ENCODE measurements at places on chromosomes 1 and 21.

DNA sequence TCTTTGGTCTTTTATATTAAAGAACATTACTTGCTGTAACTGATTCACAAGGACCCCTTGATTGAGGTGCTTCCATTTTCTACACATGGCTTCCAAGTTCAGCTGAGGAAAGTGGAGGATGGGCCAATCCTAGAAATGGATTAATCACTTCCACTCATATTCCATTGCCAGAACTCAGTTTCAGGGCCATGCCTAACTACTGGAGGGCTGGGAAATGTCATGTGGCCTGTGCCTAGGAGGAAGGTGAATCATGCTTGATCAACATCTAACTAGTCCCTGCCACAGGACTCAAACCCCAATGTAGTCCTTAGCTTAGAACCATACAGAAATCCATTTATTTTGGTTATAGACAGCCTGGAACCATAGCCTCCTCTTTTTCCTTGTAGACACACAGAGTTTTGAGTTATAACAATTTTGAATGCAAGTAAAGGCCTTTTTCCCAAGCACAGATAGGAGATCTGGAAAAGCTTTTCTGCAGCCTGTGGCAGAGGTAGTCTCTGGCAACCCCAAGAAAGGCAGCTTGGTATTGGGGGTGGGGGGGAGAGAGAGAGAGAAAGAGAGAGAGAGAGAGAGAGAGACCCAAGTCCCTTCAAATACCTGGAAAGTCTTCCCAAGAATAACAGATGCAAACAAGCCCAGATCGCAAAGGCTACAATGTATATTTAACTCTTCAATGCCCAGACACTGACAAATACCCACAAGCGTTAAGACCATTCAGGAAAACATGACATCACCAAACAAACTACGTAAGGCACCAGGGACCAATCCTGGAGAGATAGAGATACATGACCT is 12.5 kb downstream of the MAST2 start:
- no peak for DNase-seq

GRCh38 chr1:178938959-178939317 is 68.1 kb upstream of the ANGPTL1 start:
- DNase-seq: no peak

DNA sequence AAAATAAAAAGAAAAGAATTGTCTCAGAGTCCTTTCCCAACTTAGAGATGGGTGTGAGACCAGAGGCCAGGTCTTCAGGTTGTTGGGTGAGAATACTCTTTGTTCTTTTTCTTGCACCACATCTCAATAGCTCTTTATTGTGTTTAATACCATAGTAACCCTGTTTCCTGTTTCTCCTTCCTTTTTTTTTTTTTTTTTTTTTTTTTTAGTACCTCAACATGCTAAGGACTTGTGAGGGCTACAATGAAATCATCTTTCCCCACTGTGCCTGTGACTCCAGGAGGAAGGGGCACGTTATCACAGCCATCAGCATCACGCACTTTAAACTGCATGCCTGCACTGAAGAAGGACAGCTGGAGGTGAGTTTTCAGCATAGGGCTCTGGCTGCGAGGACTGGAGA is 24.4 kb downstream of the CELF3 start:
- DNase-seq: no peak

- DNase-seq: no peak
These were observed 1.4 kb upstream of the FNDC5 start for GRCh38 chr1:32872192-32872460.

GRCh38 chr21:17446737-17447136 is 66.1 kb upstream of the CXADR start:
- DNase-seq: no peak

GRCh38 chr1:154755858-154756730 is 114.0 kb downstream of the KCNN3 start:
- no peak for DNase-seq

DNA sequence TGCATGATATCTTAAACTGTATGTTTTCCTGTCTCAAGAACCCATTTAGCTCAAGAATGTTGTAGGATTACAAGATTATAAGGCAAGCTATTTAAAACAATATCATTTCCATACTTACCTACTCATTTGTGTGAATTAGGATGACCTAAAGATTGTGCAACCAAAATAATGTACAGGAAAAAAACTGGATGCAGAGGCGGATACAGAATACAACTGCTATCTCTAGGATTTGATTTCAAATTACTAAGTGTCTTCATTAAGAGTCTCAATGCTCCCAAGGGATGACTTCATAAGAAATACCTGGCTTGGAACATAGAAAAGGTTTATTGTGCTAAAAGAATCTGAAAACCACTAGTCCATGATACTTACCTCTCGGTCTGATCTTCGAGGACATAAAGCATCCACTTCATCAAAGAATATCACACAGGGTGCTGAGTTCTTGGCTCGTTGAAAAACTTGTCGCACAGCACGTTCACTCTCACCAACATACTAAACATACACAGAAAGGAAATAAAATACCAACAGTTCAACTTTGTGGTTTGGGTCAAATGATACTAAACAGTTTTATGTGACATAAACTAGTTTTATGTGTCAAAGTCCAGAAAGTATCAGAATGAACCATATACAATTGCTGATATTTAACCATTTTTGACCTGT is 54.9 kb downstream of the NVL start:
- no peak for DNase-seq

- no peak for DNase-seq
These were observed 67.0 kb downstream of the NID1 start for GRCh38 chr1:235997931-235998330.

- no peak for DNase-seq
These were observed 29.9 kb downstream of the PIK3C2B start for GRCh38 chr1:204464701-204465100.

- DNase-seq: no peak
These were observed 164.6 kb upstream of the GJB5 start for GRCh38 chr1:34590211-34590623.

GRCh38 chr1:157197906-157198435 is 59.8 kb upstream of the ETV3 start:
- no peak for DNase-seq

- peak; percentile 11 for DNase-seq
These were observed 47.1 kb upstream of the TLR5 start for GRCh38 chr1:223189903-223190724.

DNA sequence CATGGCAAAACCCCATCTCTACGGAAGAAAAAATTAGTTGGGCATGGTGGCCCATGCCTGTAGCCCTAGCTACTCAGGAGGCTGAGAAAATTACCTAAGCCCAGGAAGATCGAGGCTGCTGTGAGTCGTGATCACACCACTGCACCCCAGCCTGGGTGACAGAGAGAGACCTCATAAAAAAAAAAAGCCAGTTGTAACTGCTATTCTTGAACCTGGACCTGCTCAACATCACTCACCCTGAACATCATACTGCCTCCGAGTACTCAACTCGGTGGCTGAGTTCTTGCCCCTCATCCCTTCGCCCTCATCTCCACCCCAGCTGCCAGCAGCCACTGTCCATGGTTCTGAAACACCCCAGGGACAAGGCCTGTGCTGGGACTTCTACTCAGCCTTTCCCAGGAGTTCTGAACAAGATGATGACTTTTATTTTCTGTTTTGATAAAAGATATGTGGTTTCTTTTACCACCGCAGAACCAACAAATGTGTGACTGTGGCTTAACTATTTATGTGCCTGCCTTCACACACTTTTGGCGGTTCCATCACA is 5.4 kb upstream of the DISP3 start:
- no peak for DNase-seq

- no peak for DNase-seq
These were observed 38.0 kb upstream of the KCTD3 start for GRCh38 chr1:215529111-215529510.

DNA sequence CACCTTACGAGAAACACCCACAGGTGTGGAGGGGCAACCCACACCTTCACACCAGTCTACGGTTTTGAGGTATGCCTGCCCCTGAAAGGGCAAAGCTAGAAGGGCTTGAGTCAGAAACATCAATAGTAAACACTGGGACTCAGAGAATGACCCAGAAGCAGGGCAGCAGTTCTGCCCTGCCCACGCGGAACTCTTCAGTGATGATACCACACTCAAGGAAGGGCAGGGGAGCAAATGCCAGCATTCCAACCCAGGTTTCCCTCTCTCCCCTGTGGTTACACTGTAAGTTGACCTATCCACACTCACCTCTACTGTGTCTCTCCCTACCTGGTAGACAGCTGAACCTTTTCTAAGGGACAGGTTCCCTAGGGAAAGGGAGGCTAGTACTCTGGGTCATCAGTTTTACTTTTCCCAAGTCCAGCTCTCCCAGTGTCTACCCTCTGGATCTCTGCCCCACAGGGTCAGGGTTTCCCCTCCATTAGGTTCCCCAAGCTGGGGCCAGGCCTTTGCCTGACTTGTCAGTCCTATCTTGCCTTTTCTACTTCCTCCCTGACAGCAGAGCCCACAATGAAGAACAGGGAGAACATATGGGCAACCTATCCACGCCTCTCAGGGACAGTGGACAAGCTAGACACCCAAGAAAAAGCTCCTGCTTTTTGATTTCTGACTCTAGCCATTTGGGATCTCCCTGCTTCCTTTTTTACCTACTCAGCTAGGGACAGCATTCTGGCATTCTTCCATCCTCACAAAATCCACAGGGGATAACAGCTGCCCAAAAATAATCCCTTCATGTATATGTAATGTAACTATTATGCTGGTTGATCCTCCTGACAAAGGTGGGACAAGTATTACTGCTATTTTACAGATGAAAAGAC is 3.0 kb downstream of the F11R start:
- DNase-seq: no peak

DNA sequence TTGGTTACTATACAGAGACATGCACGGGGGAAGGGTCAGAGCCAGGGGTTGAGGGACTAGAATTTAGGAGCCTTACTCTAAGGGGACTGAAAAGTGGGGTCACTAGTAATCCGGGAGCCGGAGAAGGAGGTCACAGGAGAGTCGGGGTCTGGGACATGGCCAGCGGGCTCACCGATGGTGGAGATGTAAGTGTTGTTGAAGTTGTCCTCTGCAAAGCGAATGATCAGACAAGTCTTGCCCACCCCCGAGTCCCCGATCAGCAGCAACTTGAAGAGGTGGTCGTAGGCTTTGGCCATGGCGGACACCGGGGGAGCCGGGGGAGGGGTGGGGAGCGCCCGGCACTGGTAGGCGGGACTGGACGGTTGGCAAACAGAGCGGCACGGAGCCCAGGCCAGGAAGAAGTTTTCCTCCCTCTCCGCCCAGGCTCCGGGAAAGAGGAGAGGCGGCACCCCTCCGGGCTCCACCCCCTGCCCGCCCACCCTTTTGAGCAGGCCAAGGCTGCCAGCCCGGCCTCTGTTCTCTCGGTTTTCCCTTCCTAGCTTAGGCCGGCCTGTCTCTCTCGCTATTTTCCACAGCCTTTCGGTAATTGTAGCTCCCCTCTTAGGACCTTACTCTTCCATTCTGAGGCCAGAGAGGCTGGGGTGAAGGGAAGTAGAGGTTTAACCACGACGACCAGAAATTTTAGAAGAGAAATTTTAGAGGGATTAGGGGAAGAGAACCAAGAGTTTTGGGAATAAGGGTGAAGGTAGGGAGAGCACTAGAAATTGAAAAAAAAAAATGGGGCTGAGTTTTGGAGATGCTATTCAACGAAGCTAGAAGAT is at the start of gene RAB13:
TSS of gene RAB13 (minus strand) at position 399 of the 821 bp plus-strand sequence. CDS start at position 296, 103 bp downstream.
- no peak for DNase-seq

DNA sequence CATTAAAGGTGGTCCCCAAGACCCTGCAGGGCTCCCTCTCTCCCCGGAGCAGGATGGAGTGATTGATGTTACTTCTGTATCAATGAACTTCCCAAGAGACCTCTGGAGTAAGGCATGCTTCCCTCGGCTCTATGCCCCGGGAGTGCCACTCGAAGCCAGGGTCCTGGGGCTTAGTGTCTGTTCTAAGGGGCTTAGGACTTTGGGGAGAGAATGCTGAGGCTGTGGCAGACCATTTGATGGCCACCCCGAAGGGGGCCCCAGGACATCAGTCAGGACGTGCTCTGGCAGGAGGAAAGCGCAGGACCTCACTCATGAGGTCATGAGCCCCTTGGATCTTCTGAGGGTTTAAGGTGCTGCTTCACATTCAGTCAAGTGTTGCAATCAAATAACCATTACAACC is 7.5 kb downstream of the KIAA1614 start:
- no peak for DNase-seq

DNA sequence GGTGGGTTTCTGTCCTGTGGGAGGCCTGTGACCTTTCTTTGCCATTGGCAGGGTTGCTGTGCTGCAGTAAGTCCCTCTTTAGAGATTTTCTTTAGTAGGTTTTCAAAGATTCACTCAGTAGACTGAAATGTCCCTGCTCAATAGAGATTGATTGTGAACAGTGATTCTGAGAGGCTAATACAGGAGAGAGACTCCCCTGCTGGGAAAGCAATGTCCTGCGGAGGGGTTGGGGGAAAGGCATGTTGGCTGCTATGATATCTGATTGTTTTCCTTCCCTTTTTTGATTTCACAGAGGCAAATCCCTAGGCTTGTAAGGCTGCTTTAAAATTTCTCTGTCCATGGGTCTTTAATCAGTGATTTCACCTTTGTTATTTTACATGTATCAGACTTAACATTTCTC is 589.9 kb downstream of the ADGRL2 start:
- DNase-seq: no peak

DNA sequence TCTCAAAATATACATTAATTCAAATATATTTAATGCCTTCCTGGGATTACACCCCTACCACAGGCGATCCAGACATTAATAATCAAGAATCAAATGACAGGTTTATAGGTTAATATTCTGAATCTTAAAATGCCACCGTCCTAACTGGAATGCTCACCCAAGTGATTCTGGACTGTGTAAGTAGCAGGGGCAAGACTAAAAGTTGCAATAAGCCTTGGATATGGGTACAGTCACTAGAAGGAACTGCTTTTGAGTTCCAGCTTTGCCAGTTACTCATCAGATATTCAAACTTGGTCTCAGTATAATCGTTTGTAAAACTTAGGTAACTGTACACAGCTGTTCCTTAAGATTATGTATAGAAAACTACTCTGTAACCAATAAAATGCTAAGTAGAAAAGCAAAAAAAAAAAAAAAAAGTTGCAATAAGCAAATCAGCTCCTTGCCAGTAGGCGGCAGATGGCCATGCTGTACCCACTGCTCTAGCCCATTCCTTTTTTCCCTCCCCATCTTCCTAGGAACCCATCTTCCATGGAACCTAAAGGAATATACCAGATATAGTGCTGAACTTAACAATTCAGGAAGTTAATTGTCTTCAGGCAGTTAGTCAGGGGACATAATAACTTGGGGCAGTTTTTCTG is 10.5 kb downstream of the RO60 start:
- no peak for DNase-seq

DNA sequence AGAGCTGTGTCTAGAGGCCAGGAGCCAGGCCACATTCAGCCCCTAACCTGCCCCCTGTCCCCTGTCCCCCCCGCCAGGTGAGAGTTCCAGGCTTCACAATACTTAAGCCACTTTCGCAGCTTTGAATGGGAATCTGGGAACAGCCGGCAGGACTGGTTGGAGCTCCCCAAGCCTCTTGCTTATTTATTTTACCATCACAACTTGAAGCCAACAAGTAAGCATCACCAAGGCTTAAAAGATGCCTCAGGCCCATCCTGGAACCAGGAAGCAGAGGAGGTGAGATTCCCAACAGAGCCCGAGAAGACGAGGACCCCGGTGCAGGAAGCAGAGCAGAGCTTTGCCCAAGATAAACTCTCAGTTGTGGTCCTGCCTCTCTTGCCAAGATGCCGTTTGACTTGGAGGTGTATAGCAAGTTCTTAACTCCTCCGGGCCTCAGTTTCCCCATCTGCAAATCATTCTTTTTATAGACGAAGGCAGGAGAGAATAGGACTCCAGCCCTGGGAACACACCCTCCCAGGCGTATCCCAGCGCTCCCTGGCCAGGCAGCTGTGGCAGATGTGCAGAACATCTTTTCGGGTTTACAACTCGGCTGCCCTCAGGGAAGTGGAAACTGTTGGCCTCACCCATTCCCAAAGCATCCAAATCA is 66.8 kb upstream of the SLC25A33 start:
- DNase-seq: no peak
